ENCODE measurements at places on chromosomes 16 and 17. TPM values are rescaled to one million over a fixed set of nuclear protein-coding genes. Genes with fewer than 3 reads are reported as not detected.

MYH1 gene
- not detected for total RNA-seq

GDPD3 gene
- total RNA-seq = 8.1 TPM

INCA1 gene
- 0.23 TPM for total RNA-seq

ACSM2A gene
- total RNA-seq = not detected

CSH1 gene
- total RNA-seq = not detected

CCL1 gene
- 0.73 TPM for total RNA-seq

NKD1 gene
- 0.33 TPM for total RNA-seq

ETV4 gene
- total RNA-seq = 1.9 TPM

CORO6 gene
- total RNA-seq = 7.0 TPM

ELMO3 gene
- total RNA-seq = 6.2 TPM

CRYBA1 gene
- total RNA-seq = not detected

TRIM65 gene
- 33.6 TPM for total RNA-seq

ZP2 gene
- total RNA-seq = not detected

CMTM1 gene
- 21.1 TPM for total RNA-seq

NPIPB8 gene
- total RNA-seq = 1.0 TPM

NPIPB9 gene
- 2.6 TPM for total RNA-seq

Data from activated CD8-positive, alpha-beta memory T cell treated with anti-CD3 and anti-CD28 coated beads, Interleukin-2, amount 10 ng/mL, durations not matched to agents 7 days and 5 days (primary cell).